Breast epithelium (tissue), 4 donors: ENCODE measurements at places on chromosomes 3 and 15. TPM values are rescaled to one million over a fixed set of nuclear protein-coding genes. Genes with fewer than 3 reads are reported as not detected.

The DNASE1L3 gene
- 9.2 TPM for total RNA-seq

The BCL2A1 gene
- total RNA-seq = 12.6 TPM

- peak overlapping the region; percentile 96 for H3K27ac ChIP-seq
- peak; percentile 86 for DNase-seq
- H3K4me3 ChIP-seq = peak overlapping the region; percentile 55
These were observed 1.3 kb upstream of the THBS1 start for GRCh38 chr15:39579487-39580116.

DNA sequence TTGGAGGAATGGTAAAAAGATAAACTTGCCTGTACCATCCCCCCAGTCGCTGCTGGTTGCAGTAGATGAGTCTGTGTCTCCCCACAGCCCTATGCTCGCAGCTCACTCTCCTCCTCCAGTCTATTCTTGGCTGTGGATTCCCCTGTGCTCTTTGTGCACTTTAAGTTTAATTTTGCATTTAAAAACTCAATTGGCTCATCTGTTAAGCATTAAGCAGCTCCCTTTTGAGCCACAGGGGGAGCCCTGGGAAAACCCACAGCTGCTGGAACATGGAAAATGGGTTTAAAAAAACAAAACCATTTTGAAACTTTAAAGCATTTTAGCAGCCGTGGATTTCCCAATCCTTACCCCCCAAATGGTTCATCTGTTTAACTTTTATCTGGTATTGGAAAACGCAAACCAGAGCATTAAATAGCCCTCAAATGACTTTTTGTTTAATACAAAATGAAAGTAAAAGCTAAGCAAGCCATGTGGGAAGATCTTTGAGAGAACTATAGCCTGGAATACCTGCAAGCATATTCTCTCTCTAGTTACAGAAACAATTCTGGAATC, 536.9 kb downstream of the ZIC1 start:
- H3K4me1 ChIP-seq = no peaks in the 10 kb centered on the region
- H3K36me3 ChIP-seq = no peaks in the 10 kb centered on the region
- no peak for DNase-seq
- no peaks in the 10 kb centered on the region for H3K27me3 ChIP-seq
- no peak overlapping the region for H3K27ac ChIP-seq

DNA sequence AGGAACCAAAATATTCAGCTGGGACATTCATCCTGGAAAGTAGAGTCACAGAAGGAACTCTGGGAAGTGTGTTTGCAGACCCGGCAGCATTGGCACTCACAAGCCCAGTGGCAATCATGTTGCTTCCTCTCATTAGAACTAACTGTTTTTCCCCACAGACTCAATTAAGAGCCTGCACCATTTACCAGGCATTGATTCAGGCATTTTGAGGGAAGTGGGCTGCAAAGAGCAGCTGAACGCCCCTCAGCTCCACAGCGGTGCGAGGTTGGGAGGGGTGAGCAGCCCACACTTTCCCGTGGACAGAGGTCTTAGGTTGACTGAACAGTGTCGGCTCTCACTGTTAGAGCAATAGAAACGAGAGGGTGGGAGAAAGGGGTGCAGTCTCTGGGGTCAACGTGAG, 143.8 kb downstream of the STT3B start:
- H3K36me3 ChIP-seq = no peaks in the 10 kb centered on the region
- no peaks in the 10 kb centered on the region for H3K4me1 ChIP-seq
- no peaks in the 10 kb centered on the region for H3K27me3 ChIP-seq
- H3K27ac ChIP-seq = no peak overlapping the region
